CD4-positive, alpha-beta T cell treated with Interleukin-4 for 1 hour (primary cell): ENCODE measurements at places on chromosomes 12 and 14.
A peak's percentile ranks its signal among the peaks of the same experiment; 100 is the strongest.

DNA sequence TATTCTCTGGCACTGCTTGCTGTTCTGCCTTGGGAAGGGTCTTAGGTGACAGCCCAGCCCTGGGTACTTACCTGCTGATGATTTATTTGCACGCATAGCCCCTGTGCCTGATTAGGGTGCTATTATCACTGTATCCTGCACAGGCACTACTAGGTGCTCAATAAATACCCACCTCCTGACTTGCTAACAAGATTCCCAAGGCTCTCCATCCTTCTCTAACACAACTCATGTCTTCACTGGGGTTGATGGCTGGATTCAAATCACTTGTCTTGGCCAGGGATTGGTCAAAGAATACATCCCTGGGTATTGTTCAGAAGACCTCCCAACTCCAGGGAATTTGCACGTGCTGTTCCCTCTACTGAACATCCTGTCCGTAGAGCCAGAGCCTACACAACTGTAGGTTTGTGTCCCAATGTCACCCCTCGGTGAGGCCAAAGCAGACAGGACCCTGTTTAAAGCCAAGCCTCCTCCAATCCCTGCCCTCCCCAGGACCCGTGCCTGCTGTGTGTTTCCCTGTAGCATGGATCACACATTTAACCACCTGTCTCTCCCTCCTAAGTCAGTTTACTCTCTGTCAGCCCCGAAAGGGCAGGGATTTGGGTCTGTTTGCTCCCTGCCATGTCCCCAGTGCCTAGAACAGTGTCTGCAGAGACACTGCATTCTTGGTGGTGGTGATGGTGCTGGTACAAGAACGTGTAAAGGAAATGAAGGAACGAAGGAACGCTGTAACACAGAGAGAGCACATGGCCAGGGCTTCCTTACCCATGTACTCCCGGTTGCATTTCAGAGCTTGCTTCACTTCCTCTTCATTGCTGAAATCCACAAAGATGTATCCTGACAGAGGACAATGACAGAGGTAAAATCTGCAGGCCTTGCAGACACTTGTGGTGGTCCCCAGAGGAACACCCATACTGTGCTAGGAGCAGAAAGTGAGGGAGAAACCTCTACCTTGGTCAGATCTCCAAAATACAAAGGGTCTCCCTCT lies 16.5 kb downstream of the RBM19 start:
- DNase-seq: no peak

DNA sequence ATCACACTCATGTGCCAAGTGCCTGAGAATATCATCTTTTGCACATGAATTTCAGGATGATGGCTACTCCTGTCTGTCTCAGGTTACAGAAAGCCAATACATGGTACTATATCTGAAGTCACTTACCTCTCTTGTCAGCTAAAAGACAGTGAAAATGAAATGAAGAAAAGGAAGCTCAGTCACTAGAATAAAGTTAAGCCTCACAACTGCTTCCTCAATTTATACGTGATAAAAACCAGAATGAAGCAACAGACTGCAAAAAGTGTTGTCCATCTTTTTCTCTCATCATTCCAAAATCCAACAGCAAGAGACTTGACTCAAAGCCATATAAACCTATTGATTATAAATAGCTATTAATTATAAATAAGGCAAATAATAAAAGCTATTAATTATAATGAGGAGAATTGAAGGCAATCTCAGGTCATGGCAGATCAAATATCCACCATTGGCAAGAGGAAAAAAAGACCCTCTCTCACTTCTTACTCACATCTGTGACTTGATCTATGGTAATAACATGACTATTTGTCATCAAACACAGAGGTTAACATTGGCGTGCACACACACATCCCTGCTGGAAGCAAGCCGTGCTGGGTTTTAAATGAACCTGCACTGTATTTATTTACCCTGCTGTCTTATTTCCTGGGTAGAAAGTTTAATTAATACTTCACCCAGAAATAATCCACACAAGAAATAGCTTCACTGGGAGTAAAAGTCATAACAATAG lies 10.0 kb downstream of the NIN start:
- no peak for DNase-seq

DNA sequence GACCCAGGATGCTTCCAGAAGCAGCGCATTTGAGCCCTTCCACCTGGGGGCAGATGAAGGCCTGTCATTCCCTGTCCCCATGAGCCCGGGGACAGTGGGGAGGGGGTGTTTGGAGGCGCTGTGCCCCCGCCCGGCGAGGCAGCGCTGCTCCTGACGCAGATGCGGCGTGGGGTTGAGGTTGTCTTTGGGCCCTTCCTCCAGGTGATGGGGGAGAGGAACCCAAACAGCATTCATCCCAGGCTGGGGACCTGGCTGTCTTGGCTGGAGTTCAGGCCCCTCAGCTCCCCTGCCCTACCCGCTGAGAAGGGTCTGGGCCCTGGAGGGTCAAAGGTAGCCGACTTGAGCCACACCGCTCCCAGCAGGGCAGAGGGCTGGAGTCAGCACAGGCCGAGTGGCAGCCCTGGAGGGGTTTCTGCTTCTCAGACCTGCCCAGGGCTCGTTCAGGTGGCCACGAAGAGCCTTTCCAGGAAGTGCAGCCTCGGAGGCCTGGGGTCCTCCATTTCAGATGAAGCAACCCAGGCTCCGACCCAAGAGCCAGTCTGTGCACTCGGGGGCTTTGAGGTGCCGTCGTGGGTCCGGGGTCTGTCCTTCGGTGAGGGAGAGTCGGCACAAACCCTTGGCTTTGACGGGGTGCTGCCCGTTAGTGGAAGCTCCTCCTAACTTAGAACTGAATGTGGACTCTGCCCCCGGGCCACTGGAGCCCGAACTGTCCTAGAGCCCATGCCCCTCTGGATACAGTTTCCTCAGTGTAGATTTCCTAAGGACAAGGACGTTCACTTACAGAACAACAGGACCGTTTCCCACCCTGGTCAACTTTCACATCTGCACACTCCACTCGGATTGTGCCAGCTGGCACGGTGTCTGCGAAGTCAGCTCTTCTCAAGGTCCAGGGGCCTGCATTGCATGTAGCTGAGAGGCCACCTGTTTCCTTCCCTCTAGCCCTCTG lies 16.1 kb downstream of the ACADS start:
- DNase-seq: no peak

- no peak for DNase-seq
Observed at GRCh38 chr12:25583545-25583944, 30.5 kb upstream of the LMNTD1 start.

GRCh38 chr14:70020352-70021170 lies 141.3 kb downstream of the SMOC1 start:
- DNase-seq: no peak

- no peak for DNase-seq
Observed at GRCh38 chr14:104284107-104284592, 145.8 kb downstream of the KIF26A start.

GRCh38 chr12:103960616-103961227 lies 5.0 kb upstream of the TDG start:
- DNase-seq: no peak

- no peak for DNase-seq
Observed at GRCh38 chr12:59056966-59057365, 136.7 kb upstream of the LRIG3 start.

DNA sequence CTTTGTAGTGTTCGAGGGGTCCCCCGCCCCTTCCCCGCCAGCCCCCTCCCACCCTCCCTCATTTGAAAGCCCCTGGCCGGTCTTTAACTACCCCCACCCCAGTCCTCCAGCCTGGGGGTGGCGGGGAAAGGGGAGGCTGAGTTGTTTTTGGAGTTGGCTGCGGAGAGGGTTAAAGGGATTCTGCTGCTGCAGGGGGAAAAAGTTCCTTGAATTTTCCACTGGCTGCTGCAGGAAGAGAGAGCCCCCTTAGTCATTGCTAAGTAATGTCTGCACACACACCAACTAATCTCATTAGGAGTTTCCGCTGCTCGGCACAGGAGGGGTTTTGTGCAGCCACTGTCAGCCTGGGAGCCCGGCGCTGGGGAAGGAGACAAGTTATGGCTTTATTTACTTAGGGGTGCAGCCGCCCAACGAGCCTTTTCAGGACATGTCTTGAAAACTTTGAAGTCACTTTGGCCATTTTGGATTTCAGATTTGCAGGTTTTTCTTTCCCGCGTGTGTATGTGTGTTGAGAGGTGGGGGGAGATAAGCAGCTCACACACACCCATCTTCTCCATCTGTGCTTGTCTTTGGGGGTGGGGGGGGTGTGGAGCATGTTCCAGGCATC lies 1.8 kb downstream of the ELK3 start:
- peak; percentile 14 for DNase-seq

DNA sequence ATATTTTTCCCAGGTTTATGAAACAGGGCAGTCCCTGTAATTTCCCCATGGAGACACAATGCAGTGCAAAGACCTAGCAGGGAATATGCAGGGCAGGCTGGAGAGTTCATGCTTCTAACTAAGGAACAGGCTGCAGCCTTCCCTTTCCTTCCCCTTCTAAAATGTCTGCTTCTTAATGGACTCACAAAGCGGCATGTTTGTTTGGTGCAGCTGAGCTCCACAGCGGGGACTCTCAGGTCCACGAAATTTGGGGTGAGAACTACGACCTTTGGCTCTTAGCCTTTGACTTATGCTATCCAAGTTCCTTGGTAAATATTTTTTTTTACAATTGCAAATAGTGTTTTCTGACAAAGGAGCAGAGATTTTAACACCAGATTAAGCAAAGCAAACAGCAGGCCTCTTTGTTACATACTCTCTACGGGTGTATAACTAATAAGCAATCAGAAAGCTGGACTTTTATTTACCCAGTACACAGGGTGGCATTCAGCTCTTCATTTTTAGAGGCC lies 323.6 kb downstream of the ZFP36L1 start:
- DNase-seq: no peak

- no peak for DNase-seq
Observed at GRCh38 chr12:96212456-96213375, 18.5 kb downstream of the ELK3 start.

- DNase-seq: no peak
Observed at GRCh38 chr14:69580009-69580577, 5.4 kb upstream of the CCDC177 start.

GRCh38 chr12:89497005-89497404 lies 27.6 kb downstream of the GALNT4 start:
- DNase-seq: no peak

- DNase-seq: peak; percentile 33
Observed at GRCh38 chr12:121980191-121980891, 41.3 kb upstream of the BCL7A start.

DNA sequence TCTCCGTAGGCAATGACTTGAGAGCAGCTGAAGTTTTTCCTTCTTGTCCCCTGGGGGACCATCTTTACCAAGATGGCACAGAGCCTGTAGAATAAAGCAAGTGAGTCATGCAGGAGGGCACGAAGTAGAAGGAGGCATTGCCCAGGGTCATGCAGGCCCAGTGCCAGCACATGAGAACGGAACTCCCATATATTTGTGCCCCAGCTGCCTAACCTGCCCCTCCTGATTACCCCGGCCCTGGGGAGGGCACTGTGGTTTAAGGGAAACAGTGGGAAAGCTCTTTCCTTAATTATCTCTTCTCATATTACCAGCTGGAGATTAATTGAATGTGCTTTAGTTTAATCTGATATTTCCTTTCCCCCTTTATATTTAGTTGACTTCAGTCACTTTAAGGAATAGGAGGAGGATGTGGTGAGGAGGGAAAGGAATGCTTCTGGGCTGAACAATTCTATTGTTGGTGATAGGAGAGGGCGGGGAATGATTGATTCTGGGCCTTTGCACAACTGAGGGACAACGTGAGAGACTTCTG lies 51.9 kb downstream of the RASSF8 start:
- no peak for DNase-seq

GRCh38 chr12:96486751-96487613 lies 2.4 kb upstream of the CFAP54 start:
- no peak for DNase-seq

GRCh38 chr12:41409628-41410027 lies 221.5 kb downstream of the PDZRN4 start:
- no peak for DNase-seq

DNA sequence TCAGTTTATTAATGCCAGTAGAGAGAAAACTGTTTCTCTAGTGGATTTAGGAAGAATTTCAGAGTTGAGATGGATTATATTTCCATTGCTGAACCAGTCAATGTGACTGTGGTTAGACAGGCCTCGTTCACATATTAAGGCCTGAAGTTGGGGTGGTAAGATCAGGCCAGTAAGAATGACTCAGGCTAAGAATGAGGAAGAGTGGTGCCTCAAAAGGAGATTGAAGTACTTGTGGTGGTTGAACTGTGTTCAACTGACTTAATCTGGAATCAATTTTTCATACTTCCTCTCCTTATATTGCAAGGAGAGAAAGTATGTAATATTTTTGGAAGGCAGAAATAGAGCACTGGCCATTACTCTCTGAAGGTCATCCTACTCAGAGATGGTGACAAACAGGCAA lies 37.8 kb upstream of the ATF7IP start:
- no peak for DNase-seq

- peak; percentile 64 for DNase-seq
Observed at GRCh38 chr14:71555654-71556559, 376.3 kb upstream of the RGS6 start.

DNA sequence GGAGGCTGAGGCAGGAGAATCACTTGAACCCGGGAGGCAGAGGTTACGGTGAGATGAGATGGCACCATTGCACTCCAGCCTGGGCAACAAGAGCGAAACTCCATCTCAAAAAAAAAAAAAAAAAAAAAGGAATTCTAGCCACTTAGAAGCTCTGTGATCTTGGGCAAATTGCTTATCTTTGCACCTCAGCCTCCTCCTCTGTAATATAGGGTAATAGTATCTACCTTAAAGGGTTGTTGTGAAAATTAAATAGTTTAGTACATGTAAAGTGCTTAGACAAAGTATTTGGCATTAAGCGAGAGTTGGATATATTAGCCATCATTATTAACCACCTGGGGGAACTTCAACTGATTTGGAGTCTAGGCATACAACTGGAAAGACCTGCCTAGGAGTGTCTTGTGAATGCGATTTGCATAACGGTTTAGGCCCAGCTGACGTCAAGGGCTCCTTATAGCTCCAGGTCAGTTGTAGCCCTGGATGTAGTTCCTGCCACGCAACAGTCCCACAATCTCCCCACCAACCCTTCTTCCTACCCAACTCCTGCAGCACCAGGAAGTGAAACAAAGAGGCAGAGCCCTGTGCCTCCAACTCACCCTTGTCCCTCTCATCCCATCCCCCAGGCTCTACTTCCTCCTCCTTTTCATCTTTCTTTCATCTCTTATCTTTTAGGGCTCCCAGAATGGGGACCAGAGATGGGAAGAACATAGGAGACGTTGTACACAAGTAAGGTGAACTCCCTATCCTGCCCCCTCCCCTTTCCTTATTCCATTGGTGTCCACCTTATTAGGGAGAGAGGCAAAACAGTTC lies 2.1 kb upstream of the IL23A start:
- DNase-seq: peak; percentile 53

GRCh38 chr12:75437564-75437963 lies 43.0 kb upstream of the GLIPR1 start:
- peak; percentile 71 for DNase-seq
